ENCODE measurements at places on chromosomes 7 and 10.

DNA sequence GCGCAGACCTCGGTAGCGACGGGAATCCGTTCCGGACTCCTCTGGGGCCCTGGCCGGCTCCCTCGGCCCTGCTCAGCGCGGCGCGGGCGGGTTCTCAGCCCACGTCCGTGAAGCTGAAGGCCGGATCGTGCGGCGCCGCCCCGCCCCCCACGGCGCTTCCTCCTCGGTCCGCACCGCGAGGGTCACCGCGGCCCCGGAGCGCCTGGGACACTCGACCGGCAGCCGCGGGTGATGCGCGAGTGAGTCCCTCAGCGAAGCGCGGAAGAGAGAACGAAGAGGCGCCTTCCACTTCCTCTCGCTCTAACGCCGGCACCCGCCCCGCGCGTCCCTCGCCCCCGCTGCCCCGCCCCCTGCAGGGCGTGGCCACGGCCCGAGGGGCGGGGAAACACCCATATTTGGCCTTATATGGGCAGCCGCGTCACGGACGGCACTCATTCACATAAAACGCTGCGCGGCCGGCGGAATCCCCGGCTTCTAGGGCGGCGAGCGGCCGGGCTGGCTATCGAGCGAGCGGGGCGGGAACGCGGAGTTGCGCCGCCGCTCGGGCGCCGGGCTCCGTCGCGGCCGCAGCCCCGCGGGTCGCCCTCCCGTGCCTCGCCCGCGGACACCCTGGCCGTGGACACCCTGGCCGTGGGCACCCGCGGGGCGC, at the start of gene DUSP5:
DUSP5 (plus strand) TSS at position 470 of the 649 bp plus-strand sequence. CDS start 215 bp downstream, outside the sequence.
- DNase-seq = peak; percentile 93

- no peak for DNase-seq
These were observed 1188.3 kb upstream of the SORCS1 start for GRCh38 chr10:108352771-108353170.

- DNase-seq = no peak
These were observed 138.0 kb downstream of the TACC2 start for GRCh38 chr10:122126763-122127659.

- no peak for DNase-seq
These were observed 32.2 kb upstream of the MACC1 start for GRCh38 chr7:20249376-20249775.

DNA sequence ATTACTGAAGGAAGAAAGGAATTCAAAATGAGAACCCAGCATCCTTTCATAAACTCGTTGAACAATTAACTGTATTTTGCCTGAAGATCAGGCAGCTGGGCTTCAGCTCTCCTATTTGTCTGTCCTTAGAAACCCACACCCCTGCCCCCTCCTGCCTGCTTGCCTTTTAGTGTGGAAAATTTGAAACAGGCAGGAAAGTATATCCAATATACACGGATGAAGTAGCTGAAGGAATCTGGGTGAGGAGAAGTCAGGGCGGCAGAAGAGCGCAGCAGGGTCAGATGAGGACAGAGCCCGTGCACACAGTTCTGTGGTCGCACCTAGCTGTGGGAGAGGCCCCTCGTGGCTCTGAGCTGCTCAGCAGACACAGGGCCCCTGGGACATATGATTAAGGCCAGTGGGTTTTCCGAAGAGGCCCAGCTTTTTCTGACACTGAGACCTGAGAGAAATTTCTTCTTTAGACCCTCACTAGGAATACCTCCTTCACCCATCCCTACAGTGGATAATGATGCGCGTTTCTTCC, 87.9 kb downstream of the ACTR3B start:
- DNase-seq = no peak

DNA sequence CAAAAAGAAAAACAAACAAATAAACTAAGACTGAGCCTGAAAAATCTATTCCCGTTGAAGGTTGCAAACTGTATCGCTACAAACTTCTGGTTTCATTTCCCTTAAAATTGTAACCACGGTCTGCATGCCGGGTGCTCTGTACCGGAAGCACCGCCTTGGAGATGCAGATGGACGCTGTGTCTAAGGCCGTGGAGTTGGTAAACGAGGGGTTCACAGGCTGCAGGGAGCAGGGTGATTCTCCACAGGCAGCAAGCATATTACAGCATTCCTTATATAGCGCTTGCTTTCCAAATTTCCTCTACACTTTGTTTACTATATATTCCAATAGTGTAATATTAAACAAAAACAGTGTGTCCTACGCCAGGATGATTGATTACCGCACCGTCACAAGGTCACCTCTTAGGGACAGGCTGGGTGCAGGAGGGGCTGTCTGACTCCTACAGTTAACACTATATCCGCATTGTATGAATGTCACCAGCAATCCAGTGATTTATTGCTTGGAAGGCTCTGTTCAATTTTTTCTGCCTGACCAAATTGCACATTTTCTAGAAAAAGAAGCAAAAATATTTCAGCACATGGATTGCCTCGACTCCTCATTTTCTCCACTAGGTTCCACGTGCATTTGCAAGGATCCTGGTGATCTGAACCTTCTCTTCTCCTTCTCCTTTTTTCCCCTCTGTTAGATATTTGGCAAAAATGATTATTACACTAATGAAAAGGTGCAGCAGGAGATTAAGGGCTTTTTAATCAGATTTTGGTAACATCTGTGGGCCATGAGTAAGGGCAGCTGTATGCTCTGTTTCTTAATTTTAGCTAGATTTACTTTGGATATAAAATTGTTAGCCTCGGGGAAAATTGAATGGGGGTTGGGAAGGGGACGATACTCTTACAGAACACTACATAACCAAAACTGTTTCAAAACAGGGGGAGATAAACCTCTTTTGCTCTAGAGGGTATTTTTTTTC, 325.8 kb upstream of the MGMT start:
- no peak for DNase-seq

DNA sequence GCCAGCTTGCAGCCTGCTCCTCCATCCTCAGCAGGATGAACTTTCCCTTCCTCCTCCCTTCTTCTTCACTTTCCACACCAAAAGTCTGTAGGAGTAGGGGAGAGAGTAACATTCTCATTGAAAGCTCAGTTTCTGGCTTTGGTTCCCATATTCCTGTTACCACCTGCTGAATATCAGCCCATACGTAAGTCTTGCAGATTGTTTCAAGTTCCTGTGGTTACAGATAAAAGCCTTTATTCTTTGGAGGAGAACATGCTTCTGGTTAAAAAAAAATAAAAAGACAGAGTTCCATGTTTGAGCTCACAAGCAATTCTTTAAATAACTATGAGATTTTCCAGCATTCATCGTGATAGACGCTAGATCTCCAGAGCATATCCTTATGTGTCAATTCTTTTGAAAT, 637.3 kb downstream of the SUGCT start:
- DNase-seq = no peak

DNA sequence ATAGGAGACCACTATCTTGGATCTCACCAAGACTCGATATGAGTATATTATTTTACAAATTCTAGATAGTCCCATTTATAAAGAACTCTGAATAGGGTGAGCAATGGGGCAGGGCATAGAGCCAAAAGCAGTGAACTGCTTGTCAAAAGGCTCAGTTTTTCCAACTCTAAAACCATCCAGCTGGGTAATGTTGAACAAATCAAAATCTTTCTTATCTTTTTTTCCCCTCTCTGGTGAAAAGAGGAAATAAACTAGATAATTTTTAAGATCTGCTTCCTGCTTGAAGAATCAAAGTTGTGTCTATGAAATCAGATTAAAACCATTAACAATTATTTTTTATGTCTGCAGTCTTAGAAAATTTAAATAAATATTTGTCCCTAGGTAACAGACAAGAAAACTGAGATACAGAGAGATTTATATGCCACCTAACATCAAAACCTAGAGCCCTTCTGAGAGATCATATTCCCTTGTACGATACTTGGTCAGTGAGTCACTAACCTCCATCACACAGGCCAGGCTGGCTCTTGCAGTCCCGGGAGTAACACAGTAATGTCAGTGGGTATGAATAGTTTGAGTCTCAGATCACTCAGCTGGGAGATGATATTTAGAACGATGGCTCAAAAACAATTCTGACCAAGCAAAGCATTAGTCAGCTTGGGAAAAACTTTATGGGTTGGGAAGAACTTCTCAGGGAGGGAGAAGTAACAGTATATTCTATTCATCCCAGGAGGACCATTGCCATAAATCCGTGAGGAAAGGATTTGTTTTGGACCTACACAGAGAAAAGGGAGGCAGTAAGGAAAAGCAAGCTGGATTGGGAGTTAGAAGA, 178.8 kb downstream of the REEP3 start:
- DNase-seq = no peak

DNA sequence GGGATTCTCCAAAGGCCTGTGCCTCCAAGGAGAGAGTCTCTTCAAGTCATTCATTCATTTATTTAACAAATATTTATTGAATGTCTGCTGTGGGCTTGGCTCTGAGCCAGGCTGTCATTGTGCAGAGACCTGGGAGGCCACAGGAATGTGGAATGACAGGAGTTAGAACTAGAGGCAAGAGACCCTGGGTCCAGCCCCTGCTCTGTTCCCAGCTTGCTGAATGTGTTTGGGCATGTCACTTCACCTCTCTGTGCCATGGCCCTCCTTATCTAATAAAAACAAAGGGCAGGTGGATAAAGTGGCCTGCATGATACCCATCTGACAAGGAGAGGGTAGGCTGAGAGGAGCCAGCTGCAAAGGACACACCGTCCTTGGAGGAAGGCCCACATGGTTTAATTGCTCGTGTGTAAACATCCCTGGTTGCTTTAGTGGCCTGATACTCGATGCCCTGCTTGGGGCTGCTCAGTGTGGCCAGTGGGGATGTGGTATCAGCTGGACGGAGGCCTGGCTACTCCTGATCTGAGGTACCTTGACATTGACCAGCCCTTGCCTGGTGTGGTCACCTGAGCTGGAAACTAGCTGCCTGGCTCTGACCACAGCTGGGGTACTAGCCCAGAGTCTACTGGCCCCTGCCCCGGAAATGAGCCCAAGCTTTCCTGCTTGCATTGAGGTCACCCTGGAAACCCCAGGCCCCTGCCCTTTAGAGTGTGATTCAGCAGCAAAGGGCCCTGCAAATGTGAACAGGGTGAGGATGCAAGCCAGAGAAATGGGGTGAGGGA, 116.2 kb downstream of the CDH23 start:
- DNase-seq = no peak

GRCh38 chr10:12704488-12704887, 297.0 kb downstream of the CCDC3 start:
- DNase-seq = no peak

- DNase-seq = no peak
These were observed 20.9 kb downstream of the MORN4 start for GRCh38 chr10:97612386-97612785.

DNA sequence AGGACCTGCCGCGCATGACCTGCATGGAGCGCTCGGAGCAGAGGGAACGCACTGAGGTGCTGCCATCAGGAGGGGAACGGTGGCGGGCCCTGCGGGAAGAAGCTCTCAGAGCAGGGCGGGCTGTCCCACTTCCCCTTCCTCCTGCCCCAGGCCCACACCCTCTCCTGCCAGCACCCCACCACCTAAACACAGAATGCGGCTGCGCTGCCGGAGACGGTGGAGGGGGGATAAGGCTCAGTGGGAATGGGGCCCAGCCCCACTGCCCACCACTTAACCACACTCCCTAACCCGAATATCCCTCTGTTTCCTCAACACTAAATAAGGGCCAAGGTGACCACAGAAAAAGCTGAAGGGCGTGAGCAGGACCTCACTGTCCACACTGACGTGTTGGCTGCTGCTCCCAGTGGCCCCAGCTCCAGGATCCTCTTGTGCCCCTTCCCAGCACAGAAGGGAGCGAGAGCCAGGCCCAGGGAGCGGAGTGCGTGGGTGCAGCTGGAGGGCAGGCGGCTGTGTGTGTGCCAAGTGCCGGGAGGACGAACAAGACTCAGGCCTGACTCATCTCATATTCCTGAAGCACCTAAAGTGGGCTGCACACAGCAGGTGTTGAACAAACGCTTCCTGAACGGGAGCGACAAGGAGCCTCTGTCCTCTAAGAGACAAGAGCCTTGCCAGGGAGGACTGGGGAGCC, 116.8 kb downstream of the MAD1L1 start:
- no peak for DNase-seq

GRCh38 chr7:12578930-12579640, 8.6 kb downstream of the SCIN start:
- no peak for DNase-seq

DNA sequence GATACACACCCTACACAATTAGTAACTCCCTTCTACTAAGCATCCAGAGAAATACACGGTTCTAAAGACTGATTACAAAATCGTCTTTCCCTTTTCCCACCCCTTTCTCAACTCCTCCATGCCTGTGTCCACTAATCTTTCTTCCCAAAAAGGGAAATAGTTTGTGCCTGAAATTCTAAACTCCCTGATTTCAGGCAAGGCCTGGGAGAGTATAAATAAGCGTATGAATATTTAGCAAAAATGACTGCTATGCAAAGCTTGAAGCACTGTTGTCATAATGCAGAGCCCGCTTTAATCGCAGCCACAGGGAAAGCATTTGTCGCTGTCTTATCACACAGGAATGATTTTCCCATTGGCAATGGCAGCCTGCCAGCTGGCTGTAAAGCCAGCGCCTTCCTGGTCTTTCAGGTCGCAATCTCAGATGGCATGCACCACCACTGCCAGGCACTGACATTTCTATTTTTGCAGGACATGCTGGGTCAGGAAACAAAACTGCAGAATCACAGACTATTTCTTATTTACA, 142.9 kb upstream of the PCGF5 start:
- no peak for DNase-seq

GRCh38 chr7:104552102-104552501, 223.7 kb downstream of the LHFPL3 start:
- DNase-seq = no peak

GRCh38 chr7:124781418-124781817, 15.8 kb upstream of the GPR37 start:
- no peak for DNase-seq

- no peak for DNase-seq
These were observed 148.0 kb downstream of the RNF216 start for GRCh38 chr7:5633161-5634106.

GRCh38 chr10:126892226-126893175, 12.7 kb upstream of the DOCK1 start:
- no peak for DNase-seq

DNA sequence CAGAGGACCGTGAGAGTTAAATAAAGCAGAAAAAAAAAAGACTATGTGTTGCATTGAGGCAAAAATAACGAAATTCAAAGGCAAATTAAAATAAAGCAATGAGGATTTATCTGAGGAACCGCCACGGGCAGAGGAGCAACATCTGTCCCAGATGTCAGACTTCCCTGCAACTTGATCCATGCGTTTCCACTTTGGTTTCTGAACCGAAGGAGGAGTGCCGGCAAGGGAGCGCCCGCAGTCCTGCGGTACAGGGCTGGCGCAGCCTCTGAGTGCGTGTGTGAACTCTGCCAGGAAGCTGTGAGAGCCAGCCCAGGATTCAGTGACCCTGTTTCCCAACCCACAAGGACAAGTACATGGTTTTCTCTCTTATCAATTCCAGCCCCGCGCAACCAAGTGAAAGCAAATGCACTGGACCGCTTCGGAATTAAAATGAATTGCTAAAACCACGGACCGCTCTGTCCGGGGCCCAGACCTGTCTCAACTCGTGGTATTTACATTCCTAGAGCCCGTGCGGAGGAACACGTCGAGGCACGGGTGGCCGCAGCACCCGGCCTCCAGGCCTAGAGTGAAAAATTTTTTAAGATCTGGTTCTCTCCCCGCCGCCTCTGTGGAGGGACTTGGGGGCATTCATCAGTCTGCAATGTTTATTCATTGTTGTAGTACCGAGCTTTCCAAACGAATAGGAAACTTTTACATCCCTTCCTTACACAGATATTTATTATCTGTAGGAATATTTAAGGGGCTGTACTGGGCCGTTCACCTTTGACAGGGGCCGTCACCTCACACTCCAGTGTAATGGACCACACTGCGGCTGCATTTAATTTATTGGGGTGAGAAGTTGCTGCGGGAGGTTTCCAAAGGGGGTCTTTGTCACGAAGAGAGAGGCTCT, 291.5 kb upstream of the NFE2L3 start:
- DNase-seq = no peak

GRCh38 chr10:53808677-53809372, 992.2 kb downstream of the PCDH15 start:
- no peak for DNase-seq
